ENCODE measurements at places on chromosomes 6 and 20.

DNA sequence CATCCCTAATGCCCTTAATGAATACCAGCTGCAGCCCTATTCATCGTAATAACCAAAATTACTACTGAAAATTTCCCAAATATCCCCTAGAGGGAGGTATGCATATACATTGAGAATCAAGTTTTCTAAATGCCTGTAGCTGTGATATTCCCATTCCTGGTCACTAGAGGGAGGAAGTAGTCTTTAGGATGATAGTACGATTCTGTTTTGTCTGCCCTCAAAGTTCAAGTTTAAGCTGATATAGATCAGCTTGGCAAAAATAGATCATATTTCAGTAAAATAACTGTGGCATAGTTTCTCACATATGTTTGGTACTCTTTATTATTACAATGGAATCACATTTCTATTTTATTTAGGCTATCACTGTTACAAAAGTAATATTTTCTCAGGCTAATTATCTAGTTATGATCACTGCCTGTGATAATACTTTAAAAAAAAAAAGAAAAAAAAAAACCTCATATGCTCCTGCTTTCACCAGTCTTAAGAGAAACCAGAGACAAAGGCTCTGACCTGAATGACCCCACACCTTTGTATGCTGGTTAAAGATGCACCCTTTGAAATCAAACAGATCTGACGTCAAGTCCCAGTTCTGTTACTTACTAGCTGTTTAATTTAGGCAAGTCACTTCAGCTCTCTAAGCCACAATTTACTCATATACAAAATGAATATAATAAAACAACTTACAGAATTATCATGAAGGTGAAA is 11.0 kb downstream of the TSPYL1 start:
- no peak for DNase-seq

GRCh38 chr6:45812922-45813321 is 202.7 kb downstream of the CLIC5 start:
- no peak for DNase-seq

GRCh38 chr6:81988446-81988845 is 236.0 kb upstream of the TENT5A start:
- DNase-seq, result no peak

GRCh38 chr6:108771421-108771820 is 76.8 kb upstream of the ARMC2 start:
- no peak for DNase-seq

GRCh38 chr6:168866534-168866933 is 387.1 kb downstream of the THBS2 start:
- DNase-seq, result no peak

DNA sequence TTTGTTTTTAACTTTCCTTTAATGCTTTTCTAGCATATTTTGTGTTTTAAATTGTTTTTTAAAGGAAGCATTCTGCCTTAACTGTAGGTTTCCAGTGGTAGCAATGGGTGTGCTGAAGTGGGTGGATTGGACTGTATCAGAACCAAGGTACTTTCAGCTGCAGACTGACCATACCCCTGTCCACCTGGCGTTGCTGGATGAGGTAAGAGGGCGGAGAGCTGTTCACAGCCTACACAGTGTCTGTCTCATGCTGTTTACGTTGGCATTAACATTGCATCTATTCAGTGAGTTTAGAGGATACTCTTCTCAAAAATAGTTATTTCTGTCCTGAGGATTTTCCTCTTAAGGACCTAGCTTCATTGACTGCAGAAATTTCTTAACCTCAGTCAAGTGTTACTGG is 11.9 kb downstream of the NELFCD start:
- DNase-seq, result no peak

- no peak for DNase-seq
Measured at GRCh38 chr6:145017516-145017915, 717.8 kb downstream of the EPM2A start.

- no peak for DNase-seq
Measured at GRCh38 chr20:33515569-33516216, 25.8 kb downstream of the CBFA2T2 start.

- DNase-seq, result peak; percentile 77
Measured at GRCh38 chr6:30163090-30163917, at the start of gene TRIM15. Gene TRIM15 (plus strand): TSS chr6:30163546. CDS start chr6:30163685, 139 bp downstream.

GRCh38 chr6:74720923-74721322 is 484.9 kb downstream of the COL12A1 start:
- no peak for DNase-seq

- no peak for DNase-seq
Measured at GRCh38 chr6:88619951-88620350, 343.5 kb downstream of the RNGTT start.

DNA sequence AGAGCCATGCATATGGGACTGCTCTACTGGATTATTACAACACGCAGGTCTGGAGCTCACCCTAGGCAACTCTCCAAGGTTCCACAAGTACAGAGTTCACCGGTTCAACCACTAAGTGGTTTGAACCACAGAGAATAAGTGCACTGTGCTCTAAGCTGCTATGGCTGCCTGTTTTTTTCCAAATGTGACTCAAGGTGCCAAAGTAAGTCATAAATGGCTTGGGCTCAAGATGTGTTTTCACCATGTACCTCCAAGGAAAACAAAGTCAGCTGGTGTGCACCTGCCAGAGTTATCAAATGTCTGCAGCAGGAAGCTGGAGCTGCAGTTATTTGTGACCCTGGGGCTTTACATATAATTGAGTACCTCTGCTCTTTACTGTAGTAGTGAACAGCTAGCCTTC is 76.7 kb downstream of the PREP start:
- no peak for DNase-seq

DNA sequence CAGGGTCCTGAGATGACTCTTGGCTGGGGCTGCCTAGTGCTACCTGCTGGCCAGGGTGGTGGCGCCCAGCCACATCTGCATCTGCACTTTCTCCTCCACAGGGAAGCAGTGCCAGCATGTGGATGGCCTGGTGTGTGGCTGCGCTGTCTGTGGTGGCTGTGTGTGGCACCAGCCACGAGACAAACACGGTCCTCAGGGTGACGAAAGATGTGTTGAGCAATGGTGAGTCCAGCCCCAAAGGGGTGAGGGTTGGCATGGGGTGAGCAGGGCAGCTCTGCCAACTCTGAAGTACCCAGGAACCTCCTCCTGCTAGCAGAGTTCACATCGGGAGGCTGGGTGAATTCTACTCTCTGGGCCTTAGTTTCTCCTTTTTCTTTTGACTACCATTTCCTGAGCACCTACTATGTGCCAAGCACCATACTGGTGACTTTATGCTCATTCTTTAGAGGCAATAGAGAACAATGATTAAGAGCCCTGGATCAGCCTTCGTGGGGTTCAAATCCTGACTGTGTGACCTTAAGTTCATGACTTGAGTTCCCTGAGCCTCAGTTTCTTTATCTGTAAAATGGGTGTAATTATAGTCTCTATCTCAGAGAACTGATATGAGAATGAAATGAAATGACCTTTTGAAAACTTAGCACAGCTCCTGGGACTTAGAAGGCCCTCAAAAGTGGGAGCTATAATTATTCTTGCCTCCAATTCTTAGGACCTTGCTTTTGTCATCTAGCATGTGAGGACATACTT is 2.1 kb downstream of the BPIFB4 start:
- no peak for DNase-seq

GRCh38 chr20:58550275-58551059 is 35.3 kb upstream of the APCDD1L start:
- no peak for DNase-seq

GRCh38 chr6:21157186-21157929 is 436.2 kb upstream of the SOX4 start:
- no peak for DNase-seq

- DNase-seq, result no peak
Measured at GRCh38 chr6:97437087-97437486, 154.1 kb upstream of the MMS22L start.

GRCh38 chr6:33885132-33886057 is 81.6 kb upstream of the MLN start:
- DNase-seq, result no peak

- peak; percentile 64 for DNase-seq
Measured at GRCh38 chr20:49676581-49677291, 36.9 kb downstream of the B4GALT5 start.

DNA sequence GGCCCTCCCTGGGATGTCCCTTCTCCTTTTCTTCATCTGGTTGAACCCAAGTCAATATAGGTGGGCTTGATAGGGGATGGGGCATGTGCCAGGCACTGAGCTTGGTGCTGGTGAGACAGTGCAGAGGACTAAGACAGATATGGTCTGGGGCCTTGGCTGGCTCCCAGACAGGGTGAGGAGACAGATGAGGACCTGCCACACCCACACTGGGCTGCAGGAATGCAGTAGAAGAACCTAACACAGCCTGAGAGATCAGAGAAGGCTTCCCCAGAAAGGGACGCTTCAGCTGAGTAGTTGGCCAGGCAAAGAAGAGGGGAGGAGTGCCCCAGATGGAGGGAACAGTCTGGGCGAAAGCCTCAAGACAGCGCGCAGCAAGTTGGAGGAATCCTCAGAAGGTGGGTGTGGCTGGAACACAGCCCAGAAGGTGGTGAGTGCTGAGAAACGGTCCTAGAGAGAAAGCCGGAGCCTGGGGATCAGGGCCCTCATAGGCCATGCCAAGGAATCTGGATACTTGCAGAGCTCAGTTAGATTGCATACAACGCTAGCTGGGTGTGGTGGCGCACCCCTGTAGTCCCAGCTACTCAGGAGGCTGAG is 26.4 kb downstream of the CD40 start:
- DNase-seq, result no peak

GRCh38 chr6:21033575-21034026 is 499.3 kb downstream of the CDKAL1 start:
- DNase-seq, result no peak

DNA sequence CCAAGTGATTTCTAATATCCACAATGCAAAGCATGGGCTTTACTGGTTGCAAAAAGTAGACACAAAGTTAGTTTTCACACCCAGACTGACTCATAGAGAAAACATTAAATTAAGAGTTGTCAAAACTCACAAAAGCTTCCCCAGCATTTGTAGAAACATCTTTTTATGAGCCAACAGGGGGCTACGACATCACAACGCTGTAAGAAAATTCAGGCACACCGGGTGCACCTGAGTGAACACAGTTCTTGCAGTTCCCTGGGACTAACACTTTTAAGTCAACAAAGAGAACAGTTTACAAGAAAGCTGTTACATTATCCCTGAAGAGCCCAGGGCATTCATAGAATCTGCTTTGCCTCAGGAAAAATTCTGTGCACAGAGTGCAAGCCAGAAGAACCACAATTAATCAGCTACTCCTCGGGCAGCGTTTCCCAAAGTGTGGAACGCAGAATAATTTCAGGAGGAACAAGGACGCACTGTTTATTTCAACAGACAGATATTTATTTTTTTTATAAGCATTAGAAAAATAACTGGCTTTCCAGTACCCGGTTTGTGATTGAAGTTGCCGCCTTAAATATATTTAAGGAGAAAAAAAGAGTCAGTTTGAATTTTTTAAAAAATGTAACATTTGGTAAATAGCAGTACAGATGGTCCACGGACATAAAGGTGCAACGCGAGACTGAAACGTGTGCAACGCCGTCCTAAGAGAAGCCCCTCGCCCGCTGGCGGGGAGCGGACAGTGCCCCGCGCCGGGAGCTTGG is 1.2 kb downstream of the NCOA5 start:
- DNase-seq, result no peak

DNA sequence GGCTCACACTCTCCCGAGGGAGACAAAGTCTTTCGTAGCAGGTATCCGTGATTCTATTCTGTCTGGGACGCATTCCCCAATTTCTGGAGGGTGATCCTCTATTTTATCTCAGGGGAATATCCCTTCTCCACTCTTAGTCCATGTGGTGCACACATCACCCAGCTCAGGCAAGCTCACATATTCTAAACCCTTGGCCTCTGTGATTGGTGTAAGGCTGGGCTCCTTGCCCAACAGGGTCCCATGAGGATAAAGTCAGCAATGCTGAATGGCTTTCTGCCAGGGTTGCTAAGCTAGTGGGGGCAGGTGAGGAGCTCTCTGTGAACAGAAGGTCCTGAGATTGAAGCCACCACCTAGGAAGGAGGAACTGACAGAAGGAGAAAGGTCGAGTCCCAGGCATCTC is 137.2 kb downstream of the CDH26 start:
- no peak for DNase-seq

DNA sequence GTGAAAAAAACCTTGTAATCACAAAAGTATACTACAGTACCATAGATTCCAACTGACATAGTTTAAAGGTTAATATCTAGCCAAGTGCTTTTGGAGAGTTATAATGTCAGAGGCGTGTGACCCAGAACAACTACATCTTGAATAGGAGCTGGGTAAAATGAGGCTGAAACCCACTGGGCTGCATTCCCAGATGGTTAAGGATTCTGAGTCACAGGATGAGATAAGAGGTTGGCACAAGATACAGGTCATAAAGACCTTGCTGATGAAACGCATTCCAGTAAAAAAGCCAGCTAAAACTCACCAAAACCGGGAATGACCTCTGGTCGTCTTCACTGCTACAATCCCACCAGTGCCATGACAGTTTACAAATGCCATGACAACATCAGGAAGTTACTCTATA is 22.4 kb upstream of the KIAA0408 start:
- no peak for DNase-seq

- no peak for DNase-seq
Measured at GRCh38 chr6:7894262-7895124, 16.1 kb downstream of the TXNDC5 start.

GRCh38 chr6:33632558-33633039 is 11.5 kb downstream of the ITPR3 start:
- DNase-seq, result peak; percentile 75

DNA sequence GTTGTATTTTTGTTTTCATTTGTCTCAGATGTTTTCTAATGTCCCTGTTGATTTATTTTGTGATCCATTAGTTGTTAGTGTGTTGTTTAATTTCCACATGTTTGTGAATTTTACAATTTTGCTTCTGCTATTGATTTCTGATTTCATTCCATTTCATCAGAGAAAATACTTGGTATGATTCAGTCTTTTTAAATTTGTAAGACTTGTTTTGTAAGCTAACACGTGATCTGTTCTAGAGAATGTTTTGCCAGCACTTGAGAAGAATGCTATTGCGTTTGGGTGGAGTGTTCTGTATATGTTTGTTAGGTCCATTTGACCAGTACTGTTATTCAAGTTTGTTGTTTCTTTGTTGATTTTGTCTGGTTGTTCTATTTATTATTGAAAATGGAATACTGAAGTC is 53.9 kb downstream of the KIZ start:
- no peak for DNase-seq

GRCh38 chr6:131755597-131755996 is 44.8 kb upstream of the CTAGE9 start:
- no peak for DNase-seq

DNA sequence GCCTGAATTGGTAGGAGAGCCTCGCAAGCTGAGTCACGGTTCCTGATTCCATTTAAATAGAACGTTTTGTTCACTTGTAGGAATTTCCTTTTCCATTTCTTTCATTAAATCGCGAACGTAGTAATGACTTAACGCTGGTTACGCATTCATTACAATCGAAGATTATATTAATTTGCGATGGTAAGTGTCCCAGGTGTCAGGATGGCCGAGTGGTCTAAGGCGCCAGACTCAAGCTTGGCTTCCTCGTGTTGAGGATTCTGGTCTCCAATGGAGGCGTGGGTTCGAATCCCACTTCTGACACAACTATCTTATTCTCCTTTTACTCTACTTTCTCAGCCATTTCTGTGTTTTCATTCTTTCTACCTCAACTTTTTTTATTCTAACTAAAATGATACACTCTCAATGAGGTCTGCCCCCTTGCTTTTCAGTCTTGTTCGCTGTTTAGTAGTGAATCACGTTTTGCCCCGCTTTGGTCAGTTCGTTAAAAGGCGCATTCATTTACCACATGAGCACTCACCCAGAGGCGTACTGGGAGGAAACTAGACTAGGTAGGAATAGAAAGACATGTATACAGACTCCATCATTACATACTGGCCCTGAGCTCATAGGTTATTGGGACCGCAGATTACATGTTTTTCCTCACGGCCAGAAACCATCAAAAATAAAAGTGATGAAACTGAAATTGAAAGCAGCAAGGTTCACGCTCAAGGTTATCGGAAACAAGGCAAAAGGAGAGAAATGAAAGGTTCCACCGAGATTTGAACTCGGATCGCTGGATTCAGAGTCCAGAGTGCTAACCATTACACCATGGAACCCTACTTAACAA is 17.3 kb upstream of the TRIM27 start:
- DNase-seq, result peak; percentile 91
